GM23248 (cell line): ENCODE measurements at places on chromosomes 6 and 20. TPM values are rescaled to one million over a fixed set of nuclear protein-coding genes. Genes with fewer than 3 reads are reported as not detected.
A peak's percentile ranks its signal among the peaks of the same experiment; 100 is the strongest.

The ZSCAN31 gene
- 0.84 and 1.5 TPM in 2 replicates for polyA plus RNA-seq

The KCTD20 gene
- polyA plus RNA-seq = 52.3 and 52.7 TPM in 2 replicates

The FNDC11 gene
- 0.15 and 0.37 TPM in 2 replicates for polyA plus RNA-seq

The KIF3B gene
- 8.4 and 8.8 TPM in 2 replicates for polyA plus RNA-seq

The KIF13A gene
- 5.0 and 7.4 TPM in 2 replicates for polyA plus RNA-seq

The COQ3 gene
- polyA plus RNA-seq = 8.5 and 8.8 TPM in 2 replicates

The TPBG gene
- polyA plus RNA-seq = 125 and 127 TPM in 2 replicates

The AP5S1 gene
- 20.5 and 22.6 TPM in 2 replicates for polyA plus RNA-seq

DNA sequence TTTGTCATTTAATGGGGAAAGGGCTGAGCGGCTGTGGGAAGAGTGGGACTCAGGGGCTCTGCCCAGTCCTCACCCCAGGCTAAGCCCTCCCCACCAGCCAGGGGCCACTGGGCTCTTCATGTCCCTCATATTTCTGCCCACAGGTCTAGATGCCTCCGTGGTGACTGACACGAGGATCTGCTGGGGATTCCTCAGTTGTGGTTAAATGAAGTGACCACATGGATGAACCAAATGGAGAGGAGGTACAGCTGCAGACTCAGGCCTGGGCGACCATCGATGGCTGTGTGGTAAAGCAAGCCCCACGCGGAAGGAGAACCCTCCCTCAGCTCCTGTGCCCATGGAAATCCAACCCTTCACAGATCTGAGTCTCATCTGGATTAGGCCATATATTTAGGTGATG is 29.4 kb downstream of the RAET1L start:
- no peak for DNase-seq

GRCh38 chr6:116102873-116103272 is 2.2 kb downstream of the NT5DC1 start:
- no peak for DNase-seq

- no peak for DNase-seq
Measured at GRCh38 chr20:25496165-25496967, 88.9 kb downstream of the GINS1 start.

DNA sequence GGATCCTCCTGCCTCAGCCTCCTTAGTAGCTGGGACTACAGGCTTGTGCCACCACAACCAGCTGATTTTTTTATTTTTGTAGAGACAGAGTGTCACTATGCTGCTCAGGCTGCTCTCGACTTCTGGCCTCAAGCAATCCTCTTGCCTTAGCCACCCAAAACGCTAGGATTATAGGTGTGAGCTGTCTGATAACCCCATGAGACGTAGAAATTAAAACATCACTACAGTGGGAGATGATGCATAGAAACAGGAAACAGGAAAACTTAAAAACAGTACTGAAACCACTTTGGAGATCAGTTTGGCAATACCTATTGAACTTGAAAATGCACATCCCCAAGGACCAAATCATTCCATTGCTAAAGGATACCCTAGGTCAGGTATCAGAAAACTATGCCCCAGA is 10.8 kb downstream of the SENP6 start:
- DNase-seq = no peak

DNA sequence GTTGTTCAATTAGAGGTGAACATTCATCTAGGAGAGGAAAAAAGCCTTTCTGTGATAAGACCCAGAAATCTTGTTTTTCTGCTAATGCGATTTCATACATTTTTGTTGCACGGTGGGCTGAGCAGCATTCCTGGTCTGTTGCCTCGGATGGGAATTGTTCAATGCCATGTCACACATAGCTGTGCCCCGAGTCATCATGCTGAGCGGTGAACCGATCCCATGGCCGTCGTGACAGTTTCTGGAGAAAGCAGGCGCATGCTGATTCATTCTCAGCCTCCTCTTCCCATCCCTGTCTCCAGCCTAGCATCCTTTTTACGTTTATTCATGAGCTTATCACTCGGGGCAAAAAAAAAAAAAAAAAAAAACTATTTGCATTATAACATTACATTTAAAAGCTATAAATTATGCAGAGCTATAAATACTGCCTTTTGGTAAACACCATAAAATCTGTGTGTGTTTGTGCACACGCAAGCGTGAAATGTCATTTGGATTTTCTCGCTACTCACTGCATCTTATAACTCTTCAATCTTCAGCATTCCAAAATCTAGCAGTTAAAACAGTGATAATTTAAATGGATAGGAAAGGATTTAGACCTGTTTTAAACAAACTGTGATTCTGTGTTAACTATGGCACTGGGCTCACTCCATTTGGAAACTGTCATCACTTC is 58.9 kb upstream of the IFNGR1 start:
- DNase-seq = peak; percentile 89

GRCh38 chr6:93165850-93166430 is 253.4 kb downstream of the EPHA7 start:
- DNase-seq = no peak

GRCh38 chr6:92683748-92684147 is 735.6 kb downstream of the EPHA7 start:
- no peak for DNase-seq

- no peak for DNase-seq
Measured at GRCh38 chr20:53362736-53363135, 230.9 kb downstream of the ZNF217 start.

DNA sequence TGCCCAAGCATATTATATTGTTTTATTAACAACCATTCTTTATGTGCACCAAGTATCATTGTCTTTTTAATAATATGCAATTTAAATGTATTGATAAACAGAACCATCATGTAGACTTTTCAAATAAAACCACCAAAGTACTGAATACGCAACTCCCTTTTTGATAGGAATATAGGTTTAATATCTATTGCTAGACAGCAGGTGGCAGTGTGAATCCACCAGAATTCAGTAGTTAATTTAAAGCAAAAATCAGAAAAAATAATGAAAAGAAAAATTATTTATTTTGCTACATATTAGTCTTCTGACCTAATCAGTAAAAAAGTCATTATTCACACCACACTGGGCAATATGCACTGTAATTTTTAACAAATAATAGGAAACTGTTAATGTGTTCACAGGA is 143.7 kb downstream of the KLHL32 start:
- peak; percentile 69 for DNase-seq

- DNase-seq = no peak
Measured at GRCh38 chr6:123489589-123489988, 147.2 kb downstream of the TRDN start.

- DNase-seq = no peak
Measured at GRCh38 chr6:56382416-56382940, 135.1 kb upstream of the COL21A1 start.

GRCh38 chr6:138405816-138406413 is 1.9 kb downstream of the HEBP2 start:
- DNase-seq = no peak

GRCh38 chr20:57470212-57470522 is 54.8 kb downstream of the CTCFL start:
- DNase-seq = no peak

DNA sequence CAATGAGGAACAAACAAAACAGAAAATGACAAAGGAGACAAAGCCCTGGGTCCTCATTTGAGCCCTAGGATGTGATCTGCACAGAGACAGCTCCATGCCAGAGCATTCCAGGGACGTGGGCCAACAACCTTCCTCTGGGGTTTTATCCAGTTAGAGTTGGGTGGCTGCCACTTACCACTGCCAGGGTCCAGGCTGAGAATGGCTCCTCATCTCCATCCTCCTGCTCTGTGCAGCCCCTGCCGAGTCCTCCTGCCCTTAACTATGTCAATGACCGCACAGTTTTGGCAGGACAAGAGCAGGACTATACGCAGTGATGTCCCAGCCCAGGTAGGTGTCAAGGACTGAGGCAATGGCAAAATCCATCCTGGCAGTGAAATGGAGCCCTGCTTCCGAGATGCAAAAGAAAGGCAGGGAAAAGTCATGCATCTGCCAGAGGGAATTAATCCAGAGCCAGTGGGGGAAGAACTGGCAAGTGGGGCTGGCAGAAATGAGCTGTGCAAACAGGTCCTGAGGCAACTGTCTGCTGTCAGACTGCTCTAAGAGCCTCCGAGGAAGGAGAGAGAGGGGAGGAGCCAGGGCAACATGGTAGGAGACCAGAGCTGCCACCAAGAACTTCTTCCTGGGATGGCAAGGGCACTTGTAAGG is 449.4 kb downstream of the PTPRT start:
- DNase-seq = no peak

GRCh38 chr20:44218446-44218845 is 7.9 kb upstream of the OSER1 start:
- DNase-seq = no peak

DNA sequence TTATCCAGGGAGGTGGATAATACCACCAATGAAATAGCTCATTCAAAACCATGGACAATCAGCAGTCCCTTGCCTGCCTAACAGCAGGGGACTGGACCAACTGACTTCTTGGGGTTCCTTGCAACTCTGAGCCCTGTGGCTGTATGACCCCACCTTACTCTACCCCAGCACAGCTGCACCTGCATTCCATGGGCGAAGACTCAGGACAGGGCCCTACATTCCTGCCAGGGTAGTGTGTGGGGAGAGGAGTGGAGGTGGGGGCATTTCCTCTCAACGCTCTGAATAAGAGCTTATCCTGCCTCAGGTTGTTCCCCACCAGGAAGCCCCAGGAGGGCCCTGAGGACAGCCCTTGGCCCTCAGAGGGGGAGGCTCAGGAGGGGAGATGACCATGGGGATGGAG is 30.8 kb upstream of the HMGA1 start:
- DNase-seq = no peak

DNA sequence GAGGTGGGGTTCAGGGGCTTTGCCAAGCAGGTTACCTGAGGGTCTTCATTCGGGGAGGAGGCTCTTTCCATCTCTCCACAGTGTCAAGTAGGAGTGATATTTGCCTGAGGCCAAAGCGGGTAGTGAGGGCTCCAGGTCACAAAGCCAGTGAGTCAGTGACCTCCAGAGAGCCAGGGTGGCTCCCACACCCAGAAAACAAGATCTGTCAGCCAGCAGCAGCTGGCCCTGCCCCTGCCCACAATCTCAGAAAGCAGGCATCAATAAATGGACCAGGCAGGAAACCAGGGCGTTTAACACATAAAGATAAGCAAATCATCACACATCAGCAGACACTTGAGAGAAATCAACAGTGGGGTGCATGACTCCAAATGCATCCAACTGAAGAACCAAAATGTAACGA is 250.8 kb downstream of the CDH26 start:
- DNase-seq = no peak

DNA sequence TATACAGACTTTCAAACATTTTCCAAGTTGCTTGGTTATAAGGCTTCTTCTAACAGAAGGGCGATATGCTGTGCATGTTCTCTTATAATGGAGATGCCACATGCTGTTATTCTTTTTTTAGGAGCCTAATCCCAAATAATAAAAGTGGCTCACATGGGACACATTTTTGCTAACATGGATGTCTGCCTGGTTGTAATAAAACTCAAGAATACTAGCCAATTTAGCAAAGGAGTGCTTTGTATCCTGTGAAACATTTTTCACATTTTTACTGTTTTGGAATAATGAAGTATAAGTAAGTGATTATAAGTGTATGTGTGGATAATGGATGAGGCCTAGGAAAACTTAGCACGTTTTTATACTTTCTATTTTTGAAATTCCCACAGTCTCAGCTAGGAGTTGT is 312.2 kb downstream of the LAMA2 start:
- no peak for DNase-seq

GRCh38 chr6:89281779-89282246 is 33.3 kb downstream of the GABRR2 start:
- DNase-seq = peak; percentile 51

DNA sequence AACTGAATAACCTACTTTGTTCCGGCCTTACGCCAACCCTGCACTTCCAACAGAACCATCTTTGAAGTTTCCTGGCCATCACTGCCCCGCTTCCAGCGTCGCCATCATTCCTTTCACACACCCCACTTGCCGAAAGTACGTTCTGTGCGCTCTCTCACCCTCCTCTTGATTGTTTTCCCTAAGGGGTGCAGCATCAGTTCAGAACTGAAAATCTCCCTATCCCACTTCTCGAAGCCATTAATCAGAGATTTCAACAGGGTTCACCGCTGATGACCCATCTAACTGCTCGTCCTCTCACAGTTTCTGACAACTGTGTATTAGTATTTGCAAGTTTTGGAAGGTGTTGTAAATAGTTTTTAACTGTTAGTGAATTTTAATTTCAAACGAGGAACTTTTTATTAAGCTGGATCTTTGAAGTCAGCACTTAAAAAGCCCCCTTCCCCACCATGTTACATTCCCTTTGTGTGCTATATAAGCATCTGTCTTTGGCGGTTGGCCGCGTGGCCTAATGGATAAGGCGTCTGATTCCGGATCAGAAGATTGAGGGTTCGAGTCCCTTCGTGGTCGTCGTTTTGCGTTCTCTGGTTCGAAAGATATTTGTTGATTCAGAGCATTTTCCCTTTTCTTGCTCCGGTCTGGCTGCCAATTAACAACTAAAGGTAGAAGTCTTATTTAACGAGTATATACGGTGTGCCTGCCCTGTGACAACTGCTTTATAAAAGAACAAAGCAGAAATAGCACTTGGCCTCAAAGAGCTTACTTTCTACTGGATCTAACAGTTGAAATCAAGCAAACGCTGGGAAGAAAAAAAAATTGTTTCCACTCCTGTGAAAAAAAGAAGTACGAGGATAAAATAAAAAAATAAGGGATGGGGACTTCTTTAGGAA is 42.6 kb downstream of the TRIM27 start:
- DNase-seq = peak; percentile 70

GRCh38 chr6:15804164-15805154 is 141.6 kb upstream of the DTNBP1 start:
- no peak for DNase-seq

DNA sequence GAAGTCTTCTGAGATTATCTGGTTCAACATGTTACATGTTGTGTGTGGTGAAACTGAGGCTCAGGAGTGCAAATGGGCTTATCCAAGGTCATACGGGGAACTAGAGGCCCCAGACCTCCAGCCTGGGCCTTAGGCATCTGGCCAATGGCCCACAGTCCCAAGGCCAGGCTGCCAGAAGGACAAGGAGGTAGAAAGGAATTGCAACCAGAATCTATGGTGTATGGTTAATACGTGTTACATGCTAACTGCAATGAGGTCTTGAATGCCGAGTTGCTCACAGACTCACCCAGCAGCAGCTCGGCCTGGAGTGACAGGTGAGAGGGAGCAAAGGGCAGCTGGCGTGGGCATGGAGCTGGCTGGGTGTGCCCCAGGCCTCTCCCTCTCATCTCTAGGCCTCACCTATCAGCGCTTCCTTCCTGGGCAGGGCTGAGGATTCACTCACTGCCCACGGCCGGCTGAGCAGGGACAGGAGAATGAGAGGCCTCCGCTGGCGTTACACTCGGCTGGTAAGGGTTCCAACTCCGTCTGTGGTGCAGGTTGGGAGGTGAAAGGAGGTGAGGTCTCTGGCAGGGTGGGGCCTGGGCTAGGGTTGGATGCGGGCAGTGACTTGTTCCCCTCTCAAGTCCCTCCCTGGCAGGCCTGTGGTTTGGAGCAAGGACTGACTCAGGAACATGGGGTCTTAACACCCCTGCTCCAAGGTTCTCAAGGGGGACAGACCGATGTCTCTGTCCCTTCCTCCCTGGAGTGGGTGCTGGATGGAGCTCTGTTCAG is at the start of gene TLDC2:
TLDC2 (plus strand) TSS at position 437 of the 771 bp plus-strand sequence; CDS start at position 474, 37 bp downstream.
- no peak for DNase-seq

GRCh38 chr6:13220266-13220665 is 108.1 kb downstream of the TBC1D7 start:
- DNase-seq = no peak

GRCh38 chr6:142927271-142927580 is 17.8 kb downstream of the HIVEP2 start:
- no peak for DNase-seq

GRCh38 chr6:4906293-4907276 is 97.3 kb downstream of the RPP40 start:
- DNase-seq = peak; percentile 62

- peak; percentile 21 for DNase-seq
Measured at GRCh38 chr20:20318365-20319161, 49.3 kb upstream of the INSM1 start.

GRCh38 chr6:81625216-81625615 is 127.3 kb downstream of the TENT5A start:
- DNase-seq = no peak

GRCh38 chr20:34709044-34709830 is 5.1 kb downstream of the TP53INP2 start:
- DNase-seq = peak; percentile 84
